Ovary (tissue), 10 donors: ENCODE measurements at places on chromosomes 13 and 19. TPM values are rescaled to one million over a fixed set of nuclear protein-coding genes. Genes with fewer than 3 reads are reported as not detected.

The ZNF345 gene
- 3.5 TPM for polyA plus RNA-seq

GRCh38 chr13:21051675-21052074, 9.7 kb downstream of the LATS2 start:
- peaks cover 13% of the 10 kb centered on the region for H3K4me1 ChIP-seq
- H3K4me3 ChIP-seq: no peak overlapping the region
- no peak for DNase-seq
- H3K36me3 ChIP-seq: no peaks in the 10 kb centered on the region
- H3K27ac ChIP-seq: no peak overlapping the region

DNA sequence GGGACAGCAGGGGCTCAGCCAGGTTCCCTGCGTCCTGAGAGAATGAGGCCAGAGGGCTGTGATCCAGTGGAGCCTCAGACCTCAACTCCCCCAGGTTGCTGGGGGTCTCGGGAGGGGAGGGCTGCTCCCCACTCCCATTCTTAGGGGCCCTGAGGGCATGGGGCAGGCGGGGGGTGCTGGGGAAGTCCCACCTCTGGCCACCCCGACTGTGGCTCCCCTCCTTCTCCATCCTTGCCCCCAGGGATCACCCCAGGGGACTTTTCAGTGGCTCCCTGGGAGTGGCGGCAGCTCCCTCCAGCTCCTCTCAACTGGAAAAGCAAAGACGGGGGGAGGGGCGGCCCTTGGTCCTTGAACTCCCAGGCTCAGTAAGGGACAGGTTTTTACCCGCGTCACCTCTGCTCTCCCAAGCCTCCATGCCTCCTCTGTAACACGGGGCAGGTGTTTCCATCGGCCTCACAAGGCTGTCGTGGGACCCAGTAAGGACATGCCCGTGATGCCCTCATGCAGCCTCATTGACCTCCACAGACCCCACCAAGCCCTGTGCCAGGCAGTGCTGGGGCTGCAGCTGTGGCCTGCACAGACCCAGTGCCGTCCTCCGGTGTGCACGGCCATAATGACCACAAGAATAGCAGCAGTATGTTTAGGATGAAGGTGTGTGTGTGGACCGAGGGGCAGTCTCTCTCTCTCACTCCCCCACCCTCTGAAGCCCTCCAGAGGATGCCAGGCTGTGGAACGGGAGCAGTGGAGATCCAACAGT, 11.6 kb upstream of the TOMM40 start:
- DNase-seq: no peak
- peaks cover 4% of the 10 kb centered on the region for H3K4me1 ChIP-seq
- no peak overlapping the region for H3K27ac ChIP-seq
- H3K36me3 ChIP-seq: no peaks in the 10 kb centered on the region

GRCh38 chr19:10712754-10713153, 5.1 kb upstream of the DNM2 start:
- no peaks in the 10 kb centered on the region for H3K4me1 ChIP-seq
- H3K36me3 ChIP-seq: no peaks in the 10 kb centered on the region
- no peak for DNase-seq
- H3K4me3 ChIP-seq: no peak overlapping the region
- H3K27me3 ChIP-seq: no peaks in the 10 kb centered on the region

The AP2A1 gene
- 72.2 TPM for polyA plus RNA-seq
